ENCODE measurements at places on chromosomes 7 and 10.

GRCh38 chr10:73044378-73045285, 52.0 kb downstream of the P4HA1 start:
- DNase-seq, result no peak

GRCh38 chr10:111801841-111802240, 381.7 kb downstream of the GPAM start:
- no peak for DNase-seq

GRCh38 chr7:119572132-119572531, 700.8 kb upstream of the KCND2 start:
- DNase-seq, result no peak

- DNase-seq, result no peak
Observed at GRCh38 chr7:27091105-27091504, 4.7 kb downstream of the HOXA1 start.

- DNase-seq, result no peak
Observed at GRCh38 chr7:64887756-64888508, 15.1 kb upstream of the ZNF273 start.

- peak; percentile 71 for DNase-seq
Observed at GRCh38 chr10:132942101-132943057, at the start of gene CFAP46. CFAP46 (minus strand) TSS chr10:132942570; CDS start chr10:132942484, 86 bp downstream.

DNA sequence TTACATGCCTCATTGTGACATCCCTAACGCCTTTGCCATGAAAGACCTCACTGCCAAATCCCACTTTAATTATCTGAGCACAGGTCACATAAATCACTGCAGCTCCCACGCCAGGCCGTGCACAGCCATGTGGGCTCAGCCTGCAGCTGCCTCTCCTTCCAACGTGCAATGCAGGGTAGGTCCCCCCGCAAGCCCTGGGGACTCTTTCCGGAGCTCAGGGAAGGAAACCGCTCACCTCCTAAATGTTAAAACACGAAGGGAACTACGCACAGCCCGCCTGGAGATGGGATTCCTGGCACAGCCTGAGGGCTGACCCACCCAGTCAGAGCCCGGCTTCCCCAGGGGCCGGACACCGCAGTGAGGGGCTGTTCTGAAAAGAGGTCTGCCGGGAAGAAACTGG, 128.0 kb downstream of the MAD1L1 start:
- no peak for DNase-seq

DNA sequence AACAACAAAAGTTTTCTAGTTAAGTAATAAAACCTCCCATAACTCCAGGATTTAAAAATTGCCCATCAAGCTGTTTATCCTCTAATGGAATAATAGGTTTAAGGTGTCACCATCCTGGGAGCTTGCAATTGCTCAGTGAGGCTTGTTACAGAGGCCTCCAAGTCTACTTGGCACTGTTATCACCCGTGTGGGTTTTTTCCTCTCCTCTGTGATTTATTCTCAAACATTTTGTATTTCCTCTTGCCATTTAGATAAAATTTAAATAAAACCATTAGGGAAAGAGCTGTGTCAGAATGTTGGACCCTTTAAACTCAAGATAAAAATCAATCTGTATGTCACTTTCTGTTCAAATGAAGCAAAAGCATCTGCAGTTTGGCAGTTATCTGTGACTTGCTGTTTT, 202.6 kb downstream of the GALNT17 start:
- DNase-seq, result no peak

- no peak for DNase-seq
Observed at GRCh38 chr10:4214908-4215307, 429.9 kb upstream of the KLF6 start.

Data from heart left ventricle (tissue), 16 donors.